NB4 (cell line): ENCODE measurements at places on chromosomes 1 and 21.
A peak's percentile ranks its signal among the peaks of the same experiment; 100 is the strongest.

- no peak for DNase-seq
Measured at GRCh38 chr1:52601519-52601918, 652 bp upstream of the GPX7 start.

DNA sequence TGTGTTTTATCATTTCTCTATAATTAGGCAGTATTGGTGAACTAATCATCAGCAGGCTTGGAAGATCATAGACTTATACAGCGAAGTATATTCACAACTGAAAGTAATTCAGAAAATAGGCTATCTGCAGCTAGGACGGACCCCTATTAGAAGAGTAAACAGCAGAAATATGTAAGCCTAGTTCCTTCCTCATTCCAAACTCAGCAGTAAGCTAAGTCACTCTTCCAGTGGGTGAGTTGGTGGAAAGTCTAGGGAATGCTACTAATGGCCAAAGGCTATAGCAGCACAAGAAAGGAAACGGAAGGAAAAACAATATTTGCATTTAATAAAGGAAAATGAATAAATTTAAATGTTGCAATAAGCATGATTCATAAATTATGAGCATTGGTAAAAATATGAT is 918.1 kb upstream of the TMPRSS15 start:
- DNase-seq: no peak

DNA sequence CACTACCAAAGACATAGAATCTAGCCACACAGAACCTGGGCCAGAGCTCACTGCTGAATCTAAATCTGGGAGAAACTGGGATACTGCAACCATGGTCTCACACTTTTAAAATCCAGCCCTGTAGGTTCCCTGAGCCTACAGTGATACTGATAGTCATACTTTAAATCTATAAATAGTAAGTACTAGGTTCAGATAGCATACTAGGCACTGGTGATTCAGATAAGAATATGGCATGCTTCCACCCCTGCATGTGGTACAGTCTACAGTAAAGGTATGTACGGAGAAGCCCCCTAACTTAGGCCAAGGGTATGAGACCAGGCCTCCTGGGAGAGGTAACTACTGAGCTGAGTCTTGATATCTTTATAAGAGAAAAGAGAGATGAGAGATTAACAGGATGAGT is 193.3 kb upstream of the HMGB4 start:
- DNase-seq: no peak

- no peak for DNase-seq
Measured at GRCh38 chr21:39562791-39563770, 49.7 kb upstream of the B3GALT5 start.

- DNase-seq: peak; percentile 6
Measured at GRCh38 chr1:237045278-237046016, 3.5 kb downstream of the RYR2 start.

DNA sequence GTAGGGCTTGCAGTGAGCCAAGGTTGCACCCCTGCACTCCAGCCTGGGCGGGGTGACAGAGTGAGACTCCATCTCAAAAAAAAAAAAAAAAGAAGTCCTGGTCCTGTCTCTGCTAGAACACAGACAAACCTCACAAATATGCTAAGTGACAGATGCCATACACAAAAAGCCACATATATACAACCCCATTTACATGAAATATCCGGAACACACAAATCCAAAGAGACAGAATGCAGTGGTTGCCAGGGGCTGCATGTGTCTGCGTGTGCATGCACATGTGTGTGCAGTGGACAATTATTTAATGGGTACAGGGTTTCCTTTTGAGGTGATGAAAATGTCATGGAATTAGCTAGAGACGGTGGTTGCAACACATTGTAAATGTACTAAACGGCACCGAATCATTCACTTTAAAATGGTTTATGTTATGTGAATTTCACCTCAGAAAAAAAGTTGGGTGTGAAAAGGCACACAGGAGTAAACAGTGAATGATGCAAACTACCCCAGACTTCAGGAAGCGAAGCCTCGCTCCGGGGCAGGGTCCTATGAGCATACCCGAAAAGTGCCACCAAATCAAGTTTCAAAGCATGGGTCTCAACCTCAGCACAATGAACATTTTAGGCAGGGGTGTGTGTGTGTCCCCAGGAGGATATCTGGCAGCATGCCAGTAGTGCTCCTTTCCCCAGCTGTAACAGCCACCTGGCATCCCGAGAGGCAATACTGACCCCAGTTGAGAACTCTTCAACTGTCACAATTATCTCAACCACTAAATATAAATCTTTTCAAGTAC is 48.3 kb downstream of the GNB1 start:
- no peak for DNase-seq

- no peak for DNase-seq
Measured at GRCh38 chr1:110816945-110817344, 56.0 kb upstream of the CD53 start.

DNA sequence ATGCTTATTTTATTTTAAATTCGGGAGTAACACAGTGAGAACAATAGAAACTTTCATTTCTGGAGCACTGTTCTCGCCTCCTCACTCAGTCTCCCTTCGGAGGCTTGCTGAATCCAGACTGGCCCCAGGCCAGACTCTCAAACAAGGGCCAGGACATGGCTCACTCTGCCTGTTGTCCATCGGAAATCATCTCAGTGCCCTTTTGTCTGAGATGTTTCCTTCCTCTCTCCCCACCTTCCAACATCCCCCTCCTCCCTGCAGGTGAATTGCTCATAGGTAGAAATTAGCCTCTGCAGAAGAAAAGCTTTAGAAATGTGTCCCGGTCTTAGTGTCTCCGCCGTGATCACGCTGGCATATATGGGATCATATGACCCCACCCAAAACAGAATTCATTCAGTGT is 55.2 kb downstream of the ERG start:
- no peak for DNase-seq

DNA sequence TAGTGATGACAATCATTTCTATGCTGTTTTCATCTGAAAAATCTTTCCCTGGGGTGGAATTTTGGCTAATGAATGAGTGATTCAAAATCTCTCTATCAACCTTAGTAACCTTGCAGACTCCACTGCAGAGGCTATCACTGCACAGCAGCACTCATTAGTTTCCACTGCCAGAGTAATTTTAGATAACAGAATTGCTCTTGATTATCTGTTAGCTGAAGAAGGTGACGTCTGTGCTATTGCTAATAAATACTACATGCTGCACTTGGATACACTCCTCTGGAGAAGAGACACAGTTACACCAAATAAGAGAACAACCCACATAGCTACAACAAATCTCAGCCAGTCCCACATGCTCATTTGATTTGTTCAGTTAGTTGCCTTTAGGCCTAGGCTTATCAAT is 1348.4 kb downstream of the NCAM2 start:
- DNase-seq: no peak

GRCh38 chr1:153339802-153340201 is 8.8 kb downstream of the PGLYRP4 start:
- peak; percentile 38 for DNase-seq

DNA sequence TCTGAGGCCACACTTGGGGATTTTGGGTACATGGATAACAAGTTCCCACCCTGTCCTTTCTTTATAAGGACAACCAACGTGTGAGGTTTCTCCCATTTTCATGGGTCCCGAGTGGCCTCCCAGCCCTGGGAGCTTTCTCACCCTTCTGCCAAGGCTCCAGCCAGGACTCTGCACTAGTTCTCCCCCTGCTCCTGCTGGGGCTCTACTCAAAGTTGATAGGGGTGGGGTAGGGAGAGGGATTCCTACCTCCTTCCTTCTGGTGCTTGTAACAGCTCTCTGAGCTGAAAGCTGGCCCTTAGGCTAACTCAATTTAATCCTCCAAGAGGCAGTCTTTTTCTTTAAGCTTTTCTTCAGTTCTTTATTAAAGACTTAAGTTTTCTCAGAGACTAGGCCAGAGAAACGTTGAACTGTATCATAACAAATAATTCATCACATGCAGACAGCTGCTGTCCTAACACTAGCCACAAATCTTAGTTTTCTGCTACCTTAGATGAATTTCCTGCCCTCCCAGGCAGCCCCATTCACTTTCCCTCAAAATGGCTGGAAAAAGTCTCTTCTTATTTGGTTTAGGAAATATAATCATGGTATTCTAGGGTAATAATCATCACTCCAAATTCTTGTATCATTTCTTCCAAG is 22.4 kb upstream of the DR1 start:
- DNase-seq: no peak

- no peak for DNase-seq
Measured at GRCh38 chr1:229352975-229353374, 10.1 kb upstream of the CCSAP start.

DNA sequence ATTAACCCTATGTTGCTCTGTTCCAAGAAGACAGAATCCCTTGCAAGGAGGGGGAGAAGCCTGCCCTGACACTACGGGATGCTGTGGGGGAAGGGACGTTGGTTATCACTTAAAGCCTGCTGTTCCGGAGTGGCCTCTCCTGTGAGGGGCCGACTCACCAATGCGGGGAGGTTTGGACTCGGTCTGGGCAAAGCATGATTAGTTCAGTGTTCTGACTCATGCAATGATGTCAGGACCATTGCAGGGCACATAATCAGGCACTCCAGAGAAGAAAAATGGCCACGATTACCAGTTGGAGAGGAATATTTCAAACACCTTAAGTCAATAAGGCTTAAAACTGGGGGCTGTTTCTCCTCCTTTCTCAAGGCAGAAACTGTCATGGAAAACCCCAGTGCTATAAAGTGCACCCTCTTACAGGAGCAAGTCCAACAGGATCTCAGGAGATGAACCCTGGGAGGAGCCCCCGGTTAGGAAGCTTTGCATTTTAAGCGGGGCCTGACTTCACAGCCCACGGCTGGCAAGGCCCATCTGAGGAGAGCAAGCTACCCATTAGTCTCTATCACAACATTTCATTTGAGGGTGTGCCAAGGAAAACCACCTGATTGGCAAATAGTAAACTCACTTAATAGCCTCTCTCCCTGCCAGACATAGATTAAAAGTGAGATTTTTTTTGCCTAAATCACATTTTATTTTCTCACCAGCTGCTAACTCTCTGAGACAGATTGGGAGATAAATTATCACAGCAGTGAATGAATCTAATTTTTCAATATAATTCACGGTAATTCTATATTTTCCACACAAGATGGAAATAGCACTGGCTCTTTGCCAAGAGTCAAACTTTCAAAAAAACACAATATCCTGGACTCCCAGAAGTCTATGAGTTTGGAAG is 202.5 kb downstream of the C1orf94 start:
- DNase-seq: no peak

- no peak for DNase-seq
Measured at GRCh38 chr1:97832481-97832880, 88.4 kb downstream of the DPYD start.

DNA sequence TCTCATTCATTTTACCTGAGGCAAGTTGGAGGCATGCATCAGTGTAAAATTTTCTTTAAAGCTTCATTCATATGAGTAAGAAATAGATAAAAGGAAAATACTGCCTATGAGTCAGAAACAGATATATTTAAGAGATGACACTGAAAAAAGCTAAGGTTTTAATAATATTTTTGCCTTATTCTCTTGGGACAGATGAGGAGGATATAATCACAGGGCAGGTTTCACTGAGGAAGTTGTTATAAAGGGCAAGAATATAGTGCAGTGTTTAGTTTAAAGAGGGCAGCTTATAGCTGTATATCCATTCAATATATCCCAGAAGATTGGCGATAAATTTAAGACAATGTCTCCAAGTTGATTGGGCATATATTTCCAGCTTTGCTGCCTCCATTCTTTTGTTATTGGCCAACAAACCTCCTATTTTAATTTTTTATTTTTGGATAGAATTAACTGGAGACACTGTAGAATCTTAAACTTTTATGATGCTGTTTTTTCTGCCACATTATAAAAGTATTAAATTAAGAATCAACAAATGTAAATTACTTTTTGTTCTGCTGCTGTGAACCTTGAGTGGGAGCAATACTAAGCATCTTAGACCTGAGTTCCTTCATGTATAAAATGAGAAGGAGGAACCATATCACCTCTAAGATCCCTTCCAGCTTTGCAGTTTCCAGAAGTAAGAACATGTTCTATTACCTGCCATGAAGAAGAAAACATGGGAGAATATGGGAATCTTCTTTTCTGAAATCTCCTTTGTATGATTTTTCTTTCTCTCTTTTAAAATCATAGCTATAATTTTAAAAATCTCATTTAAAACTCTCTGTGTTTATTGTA is 171.6 kb downstream of the S1PR1 start:
- DNase-seq: no peak

GRCh38 chr1:240508201-240508600 is 103.8 kb downstream of the GREM2 start:
- no peak for DNase-seq

DNA sequence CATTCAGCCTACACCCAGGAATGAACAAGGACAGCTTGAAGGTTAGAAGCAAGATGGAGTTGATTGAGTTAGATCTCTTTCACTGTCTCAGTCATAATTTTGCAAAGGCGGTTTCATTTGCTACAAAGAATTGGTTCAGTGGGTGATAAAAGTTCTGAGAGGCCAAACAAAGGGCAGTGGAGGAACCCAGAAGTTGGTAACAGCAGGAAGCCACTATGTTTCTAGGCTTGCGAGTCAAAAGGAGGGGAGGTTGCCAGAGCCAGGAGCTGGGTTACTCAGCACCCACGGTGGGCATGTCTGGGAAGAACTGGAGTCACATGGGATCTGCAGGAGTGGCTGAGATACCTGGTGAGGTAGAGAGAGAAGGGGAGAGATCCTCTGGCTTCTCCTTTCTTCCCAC is 64.2 kb upstream of the MRPS6 start:
- DNase-seq: no peak

- peak; percentile 64 for DNase-seq
Measured at GRCh38 chr1:58597996-58598395, 20.9 kb upstream of the TACSTD2 start.

- DNase-seq: peak; percentile 55
Measured at GRCh38 chr1:79323239-79324025, 316.9 kb upstream of the ADGRL4 start.

GRCh38 chr1:21175670-21176581 is 771 bp downstream of the EIF4G3 start:
- peak; percentile 65 for DNase-seq

DNA sequence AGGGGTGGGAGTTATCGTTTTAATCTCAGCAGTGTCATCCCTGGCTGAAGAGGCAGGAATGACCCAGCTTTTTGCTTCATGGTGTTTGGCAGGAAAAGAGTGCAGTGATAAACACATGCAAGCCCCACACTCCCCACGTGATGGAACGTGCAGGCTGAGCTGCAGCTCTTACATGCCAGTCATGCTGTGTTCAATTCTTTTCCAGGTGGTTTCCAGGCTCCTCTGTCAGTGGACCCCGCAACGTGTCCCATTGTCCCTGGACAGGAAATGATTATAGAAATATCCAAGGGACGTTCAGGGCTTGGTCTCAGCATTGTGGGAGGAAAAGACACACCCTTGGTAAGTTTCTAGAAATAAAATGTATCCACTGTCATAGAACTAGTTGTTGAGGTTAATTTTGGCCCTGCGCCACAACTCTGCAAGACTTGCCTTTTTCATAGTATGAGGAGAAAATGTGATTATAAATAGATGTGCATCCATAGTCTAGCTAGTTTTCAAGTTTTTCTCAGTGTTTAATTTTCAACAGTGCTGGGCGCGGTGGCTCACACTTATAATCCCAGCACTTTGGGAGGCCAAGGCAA is 110.2 kb upstream of the L1TD1 start:
- no peak for DNase-seq

- DNase-seq: no peak
Measured at GRCh38 chr1:202047977-202048376, 37.6 kb downstream of the ELF3 start.
